ENCODE measurements at places on chromosomes 5 and 9. TPM values are rescaled to one million over a fixed set of nuclear protein-coding genes. Genes with fewer than 3 reads are reported as not detected.

MARVELD2 gene
- not detected for total RNA-seq

GRCh38 chr5:145562931-145563330 is 272.2 kb downstream of the PRELID2 start:
- peak; percentile 35 for DNase-seq

- DNase-seq: no peak
Measured at GRCh38 chr5:150789450-150789849, 10.9 kb downstream of the SMIM3 start.

DNA sequence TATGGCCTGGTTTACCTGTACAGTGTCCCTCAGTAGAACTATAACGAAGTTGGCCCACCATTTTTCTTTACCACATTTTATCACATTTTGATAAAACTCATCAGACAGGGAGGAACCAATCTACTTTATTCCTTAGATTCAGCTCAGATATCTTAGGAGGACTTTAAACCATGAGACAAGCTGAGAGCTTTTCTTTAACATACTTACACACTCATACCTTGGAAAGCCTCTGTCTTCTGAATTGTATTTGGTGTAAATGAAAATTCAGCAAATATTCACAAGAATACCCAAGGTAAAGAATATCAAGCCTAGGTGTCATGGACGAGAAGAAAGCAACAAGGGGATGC is 313.2 kb downstream of the ENC1 start:
- DNase-seq: no peak

DNA sequence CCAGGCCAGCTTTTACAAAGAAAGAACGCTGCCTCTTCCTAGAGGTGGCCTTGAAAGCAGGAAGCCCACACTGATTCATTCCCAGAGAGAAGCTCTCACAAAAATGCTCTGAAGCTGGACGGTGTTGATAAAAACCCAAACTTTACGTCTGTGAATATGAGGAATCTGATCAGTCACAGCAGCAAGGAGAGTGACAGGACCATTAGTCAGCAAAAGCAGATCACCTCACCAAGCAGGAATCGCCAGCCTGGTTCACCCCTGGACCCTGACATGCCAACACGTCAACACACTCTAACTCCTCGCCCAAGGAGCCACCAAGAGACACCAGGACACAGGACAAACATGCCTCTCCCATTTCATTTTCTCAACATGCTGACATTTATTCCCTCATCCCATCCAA is 70.6 kb upstream of the ZNF622 start:
- peak; percentile 25 for DNase-seq

DNA sequence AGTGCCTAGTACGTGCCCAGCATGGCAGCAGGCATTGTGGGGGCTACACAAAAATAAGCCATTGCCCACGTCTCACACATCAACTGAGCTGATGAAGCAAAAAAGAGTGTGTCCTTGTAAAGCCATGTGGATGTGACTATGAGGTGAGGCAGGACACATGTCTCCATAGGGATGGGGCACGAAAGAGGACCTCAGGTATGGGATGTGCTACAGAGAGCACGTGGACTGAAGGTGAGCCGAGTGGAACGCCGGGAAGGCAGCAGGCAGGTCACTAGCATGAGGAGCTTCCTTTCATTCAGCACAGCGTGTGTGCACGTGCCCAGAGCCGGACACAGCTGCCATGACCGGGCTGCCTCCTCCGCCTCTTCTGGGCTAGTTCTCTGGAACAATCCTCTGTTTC is 429.8 kb downstream of the SPOCK1 start:
- DNase-seq: no peak

DNA sequence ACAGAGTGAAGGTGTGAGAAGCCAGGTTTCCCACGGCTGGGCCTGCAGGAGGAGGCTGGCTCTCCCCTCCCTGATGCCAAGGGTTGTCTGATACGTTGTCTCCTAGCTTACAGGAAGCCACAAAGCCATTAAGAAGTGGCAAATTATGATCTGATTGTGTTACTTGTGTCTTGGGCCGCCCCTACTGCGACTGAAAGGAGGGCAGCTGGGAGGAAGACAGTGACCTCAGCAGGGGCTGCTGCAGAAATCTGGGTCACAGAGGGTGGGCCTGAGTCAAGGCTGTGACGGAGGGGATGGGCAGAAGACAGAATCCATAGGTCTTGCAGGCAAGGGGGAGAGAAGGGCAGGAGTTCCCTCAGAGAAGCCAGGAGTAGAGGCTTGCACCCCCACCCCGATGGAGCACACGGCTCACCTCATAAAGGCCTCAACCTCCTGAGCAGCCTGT is 145.0 kb downstream of the FSTL4 start:
- DNase-seq: no peak

GRCh38 chr5:110008131-110008530 is 318.4 kb downstream of the MAN2A1 start:
- no peak for DNase-seq

DNA sequence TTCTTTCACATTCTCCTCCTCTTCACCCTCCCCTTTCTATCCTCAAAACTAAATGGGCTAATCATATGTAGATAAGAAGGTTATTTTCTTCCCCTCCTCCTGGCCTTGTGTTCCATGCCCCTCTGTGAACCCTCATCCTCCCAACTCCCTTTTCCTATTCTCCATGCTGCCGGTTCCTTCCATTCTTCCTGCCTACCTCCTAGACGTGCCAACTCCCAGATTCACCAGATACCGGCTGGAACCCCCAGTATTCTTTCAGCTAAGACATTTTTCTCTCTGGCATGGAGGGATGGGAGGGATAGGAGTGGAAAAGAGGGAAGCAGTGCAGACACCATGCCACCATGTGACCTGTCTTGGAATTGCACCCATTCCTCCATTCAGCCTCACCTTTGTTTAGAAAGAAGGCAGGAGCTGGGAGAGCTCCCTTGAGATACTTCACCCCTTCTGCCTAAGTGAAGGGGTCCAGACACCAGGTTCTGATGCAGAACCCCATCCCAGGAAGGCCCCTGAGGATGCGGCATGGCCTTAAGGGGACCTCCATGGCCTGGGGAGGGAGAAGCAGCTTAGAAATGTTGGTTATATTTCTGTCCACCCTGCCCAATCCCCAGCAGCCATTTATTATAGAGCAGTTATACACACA is 4.8 kb downstream of the DNAJB5 start:
- DNase-seq: peak; percentile 15

- DNase-seq: peak; percentile 58
Measured at GRCh38 chr5:126780165-126780827, 3.4 kb downstream of the LMNB1 start.
